Body of pancreas (tissue), 4 donors: ENCODE measurements at places on chromosomes 5 and 9. TPM values are rescaled to one million over a fixed set of nuclear protein-coding genes. Genes with fewer than 3 reads are reported as not detected.

DNA sequence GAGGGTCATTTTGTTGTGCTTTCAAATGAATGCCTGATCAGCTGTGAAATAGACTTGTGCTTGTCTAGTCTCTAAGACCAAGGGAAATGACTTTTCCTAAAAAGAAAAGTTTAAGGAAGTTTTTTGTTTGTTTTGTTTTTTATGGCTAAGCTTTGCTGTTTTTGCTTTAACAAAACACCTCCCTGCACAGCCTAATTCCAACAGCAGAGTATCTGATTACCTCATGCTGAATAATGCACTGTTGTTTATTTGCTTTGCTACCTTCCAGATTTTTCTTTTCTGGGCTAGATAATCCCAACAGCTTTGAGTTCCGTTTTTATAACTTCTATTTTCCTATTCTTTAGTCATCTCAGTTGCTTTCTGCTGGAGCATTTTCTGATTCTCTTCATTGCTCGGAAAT is 95.8 kb downstream of the AOPEP start:
- no peaks in the 10 kb centered on the region for H3K36me3 ChIP-seq
- H3K27ac ChIP-seq, result no peak overlapping the region
- H3K4me3 ChIP-seq, result no peak overlapping the region
- no peaks in the 10 kb centered on the region for H3K27me3 ChIP-seq

DNA sequence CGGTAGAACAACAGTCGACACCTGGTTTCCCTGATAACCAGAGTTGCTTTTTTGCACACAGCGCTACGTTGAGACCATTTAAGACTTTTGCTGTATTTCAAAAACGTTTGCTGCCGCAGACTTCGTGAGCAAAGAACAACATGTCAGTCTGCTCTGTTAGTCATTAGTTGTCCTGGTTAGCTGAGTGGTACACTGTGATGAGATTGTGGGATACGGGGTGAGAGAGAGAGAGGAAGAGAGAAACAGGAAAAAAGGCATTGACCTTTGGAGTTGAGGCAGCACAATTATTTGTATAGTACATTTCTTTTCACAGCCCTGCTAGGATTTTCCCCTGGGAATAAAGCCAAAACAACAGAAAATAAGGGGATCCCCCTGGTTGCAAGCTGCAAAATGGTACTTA is 306.1 kb upstream of the WWC1 start:
- H3K27me3 ChIP-seq, result no peaks in the 10 kb centered on the region
- no peak overlapping the region for H3K27ac ChIP-seq
- H3K4me3 ChIP-seq, result no peak overlapping the region
- DNase-seq, result no peak
- no peaks in the 10 kb centered on the region for H3K36me3 ChIP-seq
- peaks cover 4% of the 10 kb centered on the region for H3K4me1 ChIP-seq

LHFPL2 gene
- 18.7 TPM for total RNA-seq

CCL21 gene
- total RNA-seq, result 40.2 TPM

GRCh38 chr5:135434591-135435466 is 12.3 kb downstream of the DCANP1 start:
- peaks cover 6% of the 10 kb centered on the region for H3K27me3 ChIP-seq
- H3K27ac ChIP-seq, result no peak overlapping the region
- H3K4me1 ChIP-seq, result peaks cover 8% of the 10 kb centered on the region
- no peak for DNase-seq

KCNV2 gene
- total RNA-seq, result not detected

GRCh38 chr5:155193029-155193428 is 179.5 kb downstream of the KIF4B start:
- no peaks in the 10 kb centered on the region for H3K36me3 ChIP-seq
- no peaks in the 10 kb centered on the region for H3K4me1 ChIP-seq
- no peak overlapping the region for H3K4me3 ChIP-seq
- no peak for DNase-seq
- H3K27me3 ChIP-seq, result no peaks in the 10 kb centered on the region

DNA sequence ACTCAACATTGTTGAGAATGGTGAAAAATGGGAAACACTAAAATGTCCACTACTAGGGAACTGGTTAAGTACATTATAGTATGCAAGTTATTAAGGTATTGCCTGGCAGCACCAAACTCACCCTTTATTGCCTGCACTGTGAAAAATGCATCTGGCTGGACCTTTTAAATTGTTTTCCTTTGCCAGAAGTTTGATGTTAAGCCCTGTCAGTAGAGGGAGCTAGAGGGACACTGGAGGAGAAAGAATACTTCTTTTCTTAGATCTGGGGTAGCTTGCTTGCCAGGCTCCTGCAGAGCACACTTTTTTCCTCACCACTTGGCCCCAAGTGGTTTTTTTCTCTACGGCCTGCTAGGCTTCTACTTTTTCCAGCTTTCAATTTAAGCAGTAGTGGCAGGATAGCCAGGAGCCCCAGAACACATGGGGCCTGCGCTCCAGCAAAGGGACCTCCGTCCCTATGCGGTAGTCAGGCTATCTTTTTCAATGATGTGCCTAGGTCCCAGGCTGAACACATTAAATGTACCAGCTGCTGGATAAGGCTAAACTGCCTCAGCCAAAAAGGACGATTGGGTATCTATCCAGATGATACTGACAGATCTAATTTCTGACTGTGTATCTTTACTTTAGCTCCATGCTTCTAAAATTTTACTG is 8.0 kb upstream of the HABP4 start:
- no peak overlapping the region for H3K27ac ChIP-seq
- no peaks in the 10 kb centered on the region for H3K4me1 ChIP-seq
- H3K27me3 ChIP-seq, result no peaks in the 10 kb centered on the region
- H3K4me3 ChIP-seq, result no peak overlapping the region
- DNase-seq, result no peak

DNA sequence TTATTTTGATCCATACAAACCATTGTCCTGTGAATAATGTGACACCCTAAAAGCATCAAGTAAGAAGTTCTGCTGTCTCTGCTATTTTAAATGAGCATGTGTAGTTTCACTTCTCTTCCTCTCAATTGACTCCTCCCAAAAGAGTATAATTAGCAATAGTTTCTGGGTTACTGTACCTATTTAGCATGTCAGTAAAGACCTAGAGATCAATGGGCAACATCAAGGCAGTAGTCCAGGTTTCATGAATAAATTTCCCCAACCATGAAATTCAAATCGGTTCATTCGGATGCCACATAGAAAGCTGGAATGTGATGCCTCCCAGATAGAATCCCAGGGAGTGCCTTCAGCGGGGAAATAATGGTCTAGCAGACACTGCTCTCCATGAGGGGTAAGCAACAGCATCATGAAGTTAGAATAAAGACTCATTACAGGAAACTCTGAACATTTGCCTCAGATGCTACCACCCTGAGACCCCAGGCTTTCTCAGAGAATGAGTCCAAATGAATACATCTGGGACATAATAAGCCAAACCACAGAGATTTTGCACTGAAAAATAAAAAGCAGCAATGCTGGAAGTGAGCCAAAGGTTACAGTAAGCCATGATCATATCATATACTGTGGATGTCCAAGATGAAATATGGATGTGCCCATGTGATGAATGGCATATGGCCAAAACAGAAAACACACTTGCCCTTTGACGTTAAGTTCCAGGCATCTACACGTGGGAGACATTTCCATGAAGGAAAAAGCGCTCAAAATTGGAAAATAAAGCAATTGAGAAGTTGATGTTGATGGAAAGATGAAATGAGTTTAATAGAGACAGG is 1107.0 kb upstream of the SEMA6A start:
- no peaks in the 10 kb centered on the region for H3K4me1 ChIP-seq
- H3K27me3 ChIP-seq, result no peaks in the 10 kb centered on the region
- no peak for DNase-seq
- H3K36me3 ChIP-seq, result no peaks in the 10 kb centered on the region
- no peak overlapping the region for H3K4me3 ChIP-seq
- no peak overlapping the region for H3K27ac ChIP-seq

GRCh38 chr5:109619021-109619460 is 70.7 kb upstream of the MAN2A1 start:
- no peaks in the 10 kb centered on the region for H3K36me3 ChIP-seq
- no peak overlapping the region for H3K27ac ChIP-seq
- H3K4me3 ChIP-seq, result no peak overlapping the region
- H3K27me3 ChIP-seq, result no peaks in the 10 kb centered on the region
- DNase-seq, result no peak

GRCh38 chr5:143176048-143176447 is 227.4 kb downstream of the NR3C1 start:
- no peaks in the 10 kb centered on the region for H3K27me3 ChIP-seq
- H3K27ac ChIP-seq, result no peak overlapping the region
- no peak for DNase-seq
- no peak overlapping the region for H3K4me3 ChIP-seq
- peaks cover 5% of the 10 kb centered on the region for H3K4me1 ChIP-seq

DNA sequence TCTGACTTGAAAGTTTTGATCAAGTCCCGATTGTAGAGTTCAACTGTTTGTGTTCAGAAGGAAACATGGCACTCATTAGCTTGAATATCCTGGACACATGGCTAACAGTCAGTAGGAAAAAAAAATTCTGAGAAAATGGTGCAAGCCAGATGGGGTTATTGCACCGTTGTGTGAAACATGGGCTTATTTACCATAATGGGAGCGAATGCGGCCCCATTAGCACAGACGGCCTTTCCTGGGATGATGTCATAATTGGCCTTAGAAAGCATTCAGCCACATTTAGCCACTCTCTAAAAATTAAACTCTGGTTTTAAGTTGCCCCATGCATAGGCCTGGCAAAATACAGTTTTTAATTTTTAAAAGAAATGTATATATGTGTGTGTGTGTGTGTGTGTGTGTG is 112.1 kb downstream of the IRX2 start:
- no peaks in the 10 kb centered on the region for H3K4me1 ChIP-seq
- H3K4me3 ChIP-seq, result no peak overlapping the region
- no peak overlapping the region for H3K27ac ChIP-seq
- no peak for DNase-seq

DNA sequence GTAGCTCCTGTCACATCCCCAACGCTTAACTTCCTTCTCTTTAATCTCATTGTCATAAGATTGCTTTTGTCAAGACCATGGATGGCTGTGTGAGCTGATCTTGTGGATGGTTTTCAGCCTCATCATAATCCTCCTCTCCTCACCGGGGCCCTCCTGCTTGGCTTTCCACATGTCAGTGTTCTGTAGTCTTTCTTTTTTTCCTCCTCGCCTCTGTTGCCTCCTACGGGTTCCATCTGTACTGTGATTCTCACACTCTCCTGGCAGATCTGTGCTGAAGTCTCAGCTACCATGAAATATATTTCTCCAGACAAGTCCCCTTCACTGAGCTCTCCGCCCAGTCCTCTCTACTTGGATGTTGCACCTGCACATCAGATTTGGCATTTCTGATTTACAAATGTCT is 34.9 kb upstream of the FAM120AOS start:
- H3K36me3 ChIP-seq, result no peaks in the 10 kb centered on the region
- no peak overlapping the region for H3K27ac ChIP-seq
- H3K4me1 ChIP-seq, result no peaks in the 10 kb centered on the region
- no peak for DNase-seq
- H3K27me3 ChIP-seq, result no peaks in the 10 kb centered on the region
- H3K4me3 ChIP-seq, result no peak overlapping the region

DNA sequence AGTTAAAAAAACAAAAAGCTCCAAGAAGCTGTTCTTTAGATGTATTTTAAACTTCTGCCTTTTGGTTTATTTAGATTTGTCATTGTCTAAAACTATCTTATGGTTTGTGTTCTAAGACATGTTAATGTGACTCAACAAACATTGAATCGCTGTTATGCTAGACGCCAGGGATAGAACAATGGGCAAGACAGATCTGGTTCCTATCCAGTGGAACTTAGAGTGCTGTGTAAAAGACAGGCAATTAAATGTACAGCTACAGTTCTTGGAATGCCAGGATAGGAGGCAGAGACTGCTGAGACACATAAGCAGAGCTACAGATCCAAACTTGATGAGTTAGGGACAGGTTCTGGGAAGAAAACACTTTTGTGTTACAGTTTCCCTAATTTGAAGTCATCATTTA is 22.4 kb downstream of the LYRM7 start:
- DNase-seq, result no peak
- no peak overlapping the region for H3K4me3 ChIP-seq
- no peaks in the 10 kb centered on the region for H3K27me3 ChIP-seq
- H3K36me3 ChIP-seq, result no peaks in the 10 kb centered on the region
- no peaks in the 10 kb centered on the region for H3K4me1 ChIP-seq

- no peaks in the 10 kb centered on the region for H3K27me3 ChIP-seq
- no peak for DNase-seq
- H3K27ac ChIP-seq, result peak overlapping the region; percentile 11
- H3K4me3 ChIP-seq, result no peak overlapping the region
- H3K4me1 ChIP-seq, result peaks cover 48% of the 10 kb centered on the region
These were observed 129.6 kb downstream of the TLE1 start for GRCh38 chr9:81559709-81560108.

CCDC183 gene
- 14.5 TPM for total RNA-seq

FBP2 gene
- total RNA-seq, result 3.1 TPM
